Central memory CD4-positive, alpha-beta T cell (primary cell): ENCODE measurements at places on chromosomes 5 and 9.

GRCh38 chr5:119200795-119201194 lies 129.9 kb downstream of the DMXL1 start:
- no peak for DNase-seq

GRCh38 chr5:53035868-53036381 lies 46.8 kb downstream of the ITGA2 start:
- DNase-seq: no peak

- no peak for DNase-seq
These were observed 170.2 kb upstream of the NREP start for GRCh38 chr5:111927191-111927590.

DNA sequence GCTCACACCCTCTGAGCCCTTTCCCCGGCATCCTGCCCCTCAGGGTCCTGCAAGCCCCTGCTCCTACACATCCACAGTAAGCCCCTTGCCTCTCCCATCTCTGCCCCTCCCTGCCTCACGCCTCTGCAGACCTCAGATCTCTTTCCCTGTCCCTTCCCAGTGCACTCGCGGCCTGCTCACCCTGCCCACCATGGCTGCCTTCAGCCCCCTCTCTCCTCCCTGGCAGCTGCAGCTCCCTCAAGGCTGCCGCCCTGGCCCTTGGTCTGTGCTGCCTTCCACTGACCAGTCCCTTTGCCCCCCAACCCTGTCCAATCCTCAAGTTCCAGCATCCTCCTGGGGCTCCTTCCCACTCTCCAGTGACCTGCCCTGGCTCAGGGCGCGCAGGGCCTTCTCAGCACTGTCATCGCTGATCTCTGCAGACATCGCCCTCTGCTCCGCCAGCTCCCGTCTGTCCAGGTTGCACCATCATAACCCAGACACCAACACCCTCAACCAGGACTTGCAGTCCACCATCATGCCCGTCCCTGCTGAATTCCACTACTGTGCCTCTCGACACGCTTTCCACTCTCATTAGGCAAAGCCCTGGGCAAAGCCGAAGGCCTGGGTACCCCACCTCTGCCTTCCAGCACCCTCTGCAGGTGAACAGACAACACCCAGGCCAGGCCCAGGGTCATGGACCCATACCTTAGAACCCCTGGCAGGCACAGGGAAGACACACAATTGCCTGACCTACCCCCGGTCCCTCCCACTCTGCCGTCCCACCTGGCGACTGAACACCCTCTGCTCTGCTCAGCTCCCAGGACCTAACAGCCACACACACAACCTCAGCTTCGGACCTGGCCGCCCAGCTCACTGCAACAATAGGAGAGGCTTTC lies 97.8 kb upstream of the RUFY1 start:
- no peak for DNase-seq

GRCh38 chr9:34492051-34492450 lies 30.7 kb downstream of the ENHO start:
- DNase-seq: no peak
